ENCODE measurements at places on chromosomes 2 and 18. TPM values are rescaled to one million over a fixed set of nuclear protein-coding genes. Genes with fewer than 3 reads are reported as not detected.

GBX2 gene
- total RNA-seq: 0.89 TPM

GREB1L gene
- 0.31 TPM for total RNA-seq

- no peak for DNase-seq
Observed at GRCh38 chr2:109033171-109033570, 44.2 kb upstream of the EDAR start.

- DNase-seq: no peak
Observed at GRCh38 chr2:235934774-235935484, 233.3 kb downstream of the GBX2 start.

DNA sequence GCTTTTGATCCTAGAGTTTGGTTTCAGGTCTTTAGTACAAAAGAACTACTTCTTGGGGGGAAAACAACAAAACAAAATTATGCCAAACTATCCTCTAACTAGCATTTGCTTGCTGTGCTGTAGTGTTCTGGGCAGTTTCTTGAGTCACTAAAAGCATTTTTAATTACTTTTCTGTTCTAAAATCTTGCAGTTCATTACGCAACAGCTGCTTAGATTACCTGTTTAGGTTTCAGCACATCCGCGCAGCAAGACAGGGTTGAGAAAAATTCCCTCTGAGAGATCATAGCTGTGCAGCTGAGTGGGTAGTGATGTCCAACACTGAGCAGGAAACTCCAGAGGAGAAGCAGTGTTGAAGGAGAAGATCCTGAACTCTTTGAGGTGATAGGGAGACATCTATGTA lies 9.0 kb downstream of the DAW1 start:
- DNase-seq: no peak

GRCh38 chr2:29829841-29830240 lies 91.5 kb downstream of the ALK start:
- DNase-seq: no peak

DNA sequence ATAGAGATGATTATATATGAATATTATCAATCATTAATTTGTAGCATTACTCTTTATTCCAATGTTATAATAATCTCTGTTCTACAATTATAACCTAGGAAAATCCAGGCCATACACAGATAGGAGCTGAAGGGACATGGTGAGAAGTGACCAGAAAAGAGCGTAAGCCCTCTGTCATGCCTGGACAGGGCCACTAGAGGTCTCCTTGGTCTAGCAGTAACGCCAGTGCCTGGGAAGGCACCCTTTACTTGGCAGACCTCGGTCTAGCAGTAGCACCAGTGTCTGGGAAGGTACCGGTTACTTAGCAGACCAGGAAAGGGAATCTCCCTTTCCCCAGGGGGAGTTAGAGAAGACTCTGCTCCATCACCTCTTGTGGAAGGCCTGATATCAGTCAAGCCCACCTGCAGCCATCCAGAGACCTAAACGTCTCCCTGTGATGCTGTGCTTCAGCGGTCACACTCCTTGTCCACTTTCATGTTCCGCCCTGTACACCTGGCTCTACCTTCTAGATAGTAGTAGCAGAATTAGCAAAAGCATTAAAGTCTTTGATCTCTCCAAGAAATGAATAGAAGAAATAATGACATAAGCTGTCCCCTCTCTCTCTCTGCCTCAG lies 447.5 kb upstream of the FSIP2 start:
- DNase-seq: peak; percentile 74

DNA sequence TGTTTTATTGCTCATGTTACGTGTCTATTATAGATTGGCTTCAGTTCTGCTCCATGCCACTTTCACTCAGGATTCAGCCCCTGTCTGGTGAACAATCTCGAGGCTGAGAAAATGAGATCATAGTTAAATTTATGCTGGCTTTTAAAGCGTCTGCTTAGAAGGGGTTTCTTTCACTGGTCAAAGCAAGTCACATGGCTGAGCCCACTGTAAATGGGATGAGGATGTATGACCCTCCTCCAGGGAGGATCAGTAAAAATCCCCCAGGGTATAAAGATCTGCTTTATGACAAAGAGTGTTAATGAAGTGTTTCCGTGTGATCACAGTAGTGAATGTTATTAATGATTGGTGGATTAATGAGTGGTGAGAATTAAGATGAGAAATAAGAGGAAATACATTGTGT lies 6.2 kb upstream of the PLCL1 start:
- no peak for DNase-seq

- no peak for DNase-seq
Observed at GRCh38 chr2:88832311-88832991, 141.0 kb downstream of the RPIA start.

Measured in H1 (cell line).